ENCODE measurements at places on chromosomes 3 and 15. TPM values are rescaled to one million over a fixed set of nuclear protein-coding genes. Genes with fewer than 3 reads are reported as not detected.

Gene ISLR
- 0.25 TPM for polyA plus RNA-seq

Gene CD80
- polyA plus RNA-seq = not detected

Gene KCNMB2
- not detected for polyA plus RNA-seq

Gene UCN2
- polyA plus RNA-seq = 15.6 TPM

Gene SAMMSON
- polyA plus RNA-seq = not detected

Gene GABRB3
- 78.3 TPM for polyA plus RNA-seq

Gene PPM1L
- 0.27 TPM for polyA plus RNA-seq

Gene KBTBD13
- polyA plus RNA-seq = not detected

Gene LMAN1L
- not detected for polyA plus RNA-seq

Gene P3H2
- polyA plus RNA-seq = 48.5 TPM

GRCh38 chr15:88896333-88897033 is 1.1 kb upstream of the HAPLN3 start:
- no peak for DNase-seq

DNA sequence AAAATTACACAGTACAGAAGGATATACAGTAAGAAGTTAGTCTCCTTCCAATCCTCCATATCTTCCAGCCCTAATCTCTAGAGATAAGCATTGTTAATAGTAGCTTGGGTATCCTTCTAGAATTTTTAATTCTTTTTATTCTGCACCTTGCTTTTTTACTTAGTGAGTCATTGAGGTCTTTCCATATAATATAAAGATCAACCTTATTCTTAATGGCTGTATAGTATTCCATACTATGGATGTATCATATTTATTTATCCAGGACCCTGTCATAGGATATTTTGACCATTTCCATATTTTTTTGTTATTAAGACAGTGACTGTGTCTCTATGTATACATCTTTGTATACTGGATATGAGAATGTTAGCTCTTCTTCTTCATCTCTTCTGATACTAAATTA is 36.3 kb upstream of the SKOR1 start:
- no peak for DNase-seq

GRCh38 chr3:189698811-189699210 is 67.6 kb downstream of the TP63 start:
- DNase-seq = no peak

DNA sequence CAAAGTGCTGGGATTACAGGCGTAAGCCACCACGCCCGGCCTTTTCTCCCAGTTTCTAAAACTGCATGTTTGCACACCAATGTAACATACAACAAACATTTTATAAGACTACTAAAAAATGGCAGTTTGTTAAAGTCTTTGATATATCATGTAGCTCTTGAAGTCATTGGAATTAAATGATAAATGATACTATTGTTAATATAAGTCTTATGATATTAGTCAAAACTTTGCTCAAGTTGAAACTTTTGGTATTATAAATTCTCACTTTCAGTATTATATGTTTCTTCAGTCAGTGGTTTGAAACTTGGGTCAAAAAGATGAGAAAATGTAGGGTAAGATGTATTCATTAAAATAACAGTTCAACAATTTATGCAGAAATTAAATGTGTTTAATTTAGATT is 117.6 kb upstream of the TBL1XR1 start:
- DNase-seq = no peak

GRCh38 chr3:101890716-101891115 is 41.4 kb downstream of the NFKBIZ start:
- no peak for DNase-seq

DNA sequence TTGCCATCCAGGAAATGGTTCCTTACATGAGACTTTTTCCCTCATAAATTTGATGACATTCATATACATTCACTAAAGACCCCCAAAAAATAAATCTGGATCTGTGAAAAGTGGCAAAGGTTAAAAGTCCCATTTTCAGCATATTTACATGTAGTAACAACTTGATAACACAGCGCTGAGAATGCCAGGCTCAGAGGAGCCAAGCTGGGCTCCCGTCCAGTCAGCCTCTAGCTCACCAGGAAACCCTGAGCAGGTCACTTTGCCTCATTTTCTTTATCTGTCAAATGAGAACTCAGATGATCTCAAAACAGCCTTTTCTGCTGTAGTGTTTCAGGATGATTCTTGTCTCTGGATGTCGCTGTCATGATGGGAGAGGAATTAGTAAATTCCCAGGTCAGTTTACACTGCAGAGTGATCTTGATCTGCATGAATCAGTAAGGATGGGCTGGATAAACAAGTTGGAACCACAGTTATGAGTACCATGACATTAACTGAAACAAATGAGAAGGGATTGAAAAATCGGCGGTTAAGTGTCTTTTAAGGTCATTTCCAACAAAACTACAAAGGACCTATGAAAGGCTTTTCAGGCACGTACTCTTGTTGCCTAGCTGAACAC is 82.8 kb downstream of the PPARG start:
- DNase-seq = no peak

DNA sequence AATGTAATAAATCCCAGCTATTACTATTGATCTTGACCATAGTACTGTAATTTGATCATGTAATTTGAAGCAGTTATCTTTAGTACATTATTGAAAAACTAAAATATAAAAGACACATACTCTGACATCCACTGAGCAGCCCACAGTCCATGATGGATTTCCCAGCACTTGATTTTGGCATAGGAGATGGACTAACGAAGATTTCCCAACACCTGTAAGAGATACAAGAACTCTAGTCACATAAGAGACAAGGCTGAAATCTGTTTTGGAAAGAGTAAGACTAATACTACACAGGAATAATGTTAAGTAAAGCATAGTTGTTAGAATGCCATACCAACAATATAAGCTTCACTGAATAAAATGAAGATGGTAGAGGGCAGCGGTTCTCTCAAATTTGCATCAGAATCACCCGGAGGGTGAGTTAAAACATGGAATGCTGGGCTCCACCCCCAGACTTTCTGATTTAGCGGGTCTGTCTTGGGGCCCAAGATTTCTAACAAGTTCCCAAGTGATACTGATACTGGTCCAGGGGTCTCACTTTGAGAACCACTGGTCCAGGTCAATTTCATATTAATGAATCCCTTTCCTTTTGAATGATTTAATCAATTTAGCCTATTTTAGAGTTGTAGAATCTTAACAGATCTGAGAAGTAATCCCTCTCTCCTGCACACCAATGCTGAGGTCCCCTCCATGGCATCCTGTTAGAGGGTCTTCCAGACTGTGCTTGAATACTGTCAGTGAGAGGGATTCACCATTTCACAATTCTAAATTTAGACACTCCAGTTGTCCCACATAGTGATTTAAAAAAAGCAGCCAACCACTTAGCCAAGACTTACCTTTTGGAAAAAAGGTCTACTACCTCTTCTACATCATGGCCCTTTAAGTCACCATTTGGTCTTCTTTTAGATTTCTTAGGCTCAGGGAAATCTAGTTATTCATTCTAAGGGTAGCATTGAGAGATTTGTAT is 11.5 kb downstream of the RABL3 start:
- no peak for DNase-seq

GRCh38 chr15:86743283-86743903 is 663.7 kb downstream of the AGBL1 start:
- DNase-seq = peak; percentile 10

DNA sequence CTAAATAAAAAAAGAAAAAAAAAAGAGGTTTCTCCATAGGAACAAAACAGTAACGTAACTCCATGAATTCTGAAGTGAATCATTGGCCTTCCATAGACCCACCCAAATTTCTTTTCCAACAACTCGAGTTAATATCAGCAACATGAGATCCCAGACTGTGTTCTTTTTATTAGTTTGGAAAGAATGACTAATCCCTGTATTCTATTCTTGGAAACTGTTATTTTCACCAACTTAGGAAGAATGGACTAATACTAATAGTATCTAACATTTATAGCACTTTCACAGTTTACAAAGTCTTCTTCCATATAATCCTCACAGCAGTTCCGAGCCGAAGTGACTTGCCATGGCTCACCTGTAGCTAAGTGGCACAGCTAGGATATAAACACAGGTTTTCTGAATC is 72.7 kb upstream of the SLC4A7 start:
- no peak for DNase-seq

- no peak for DNase-seq
Observed at GRCh38 chr3:98457543-98457942, 5.5 kb upstream of the OR5K1 start.

DNA sequence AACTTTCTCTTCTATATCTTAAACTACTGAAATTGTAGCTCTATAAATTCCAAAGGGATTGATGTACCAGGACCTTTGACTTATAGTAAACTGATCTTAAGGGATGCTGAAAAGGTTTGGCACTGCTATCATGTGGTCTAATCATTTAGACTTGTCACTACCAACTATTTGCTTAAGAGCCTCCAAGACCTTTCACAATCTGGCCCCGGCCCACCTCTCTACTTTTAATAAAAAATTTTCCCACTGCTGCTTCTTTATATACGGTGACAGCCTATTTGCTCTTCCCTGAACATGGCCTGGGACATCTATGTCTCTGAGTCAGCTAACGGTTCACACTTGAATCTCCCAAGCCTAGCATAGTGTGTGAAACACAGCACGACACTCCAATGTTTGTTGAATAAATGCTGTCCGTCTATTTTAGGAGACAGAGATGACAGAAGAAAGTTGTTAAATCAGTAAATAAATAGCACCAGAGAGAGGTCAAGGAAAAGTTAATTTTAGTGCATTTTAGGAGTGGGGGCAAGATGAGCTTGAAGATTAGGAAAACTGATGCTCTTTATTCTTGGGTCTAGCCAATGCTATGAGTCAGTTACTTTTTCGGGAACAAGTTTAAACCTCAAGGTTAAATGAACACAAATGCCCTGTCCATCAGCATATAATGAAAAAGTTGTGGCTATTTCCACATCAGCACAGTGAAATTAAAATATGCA is 212.9 kb downstream of the TIGIT start:
- DNase-seq = no peak

GRCh38 chr15:99956022-99956775 is 223.0 kb upstream of the LYSMD4 start:
- DNase-seq = no peak

DNA sequence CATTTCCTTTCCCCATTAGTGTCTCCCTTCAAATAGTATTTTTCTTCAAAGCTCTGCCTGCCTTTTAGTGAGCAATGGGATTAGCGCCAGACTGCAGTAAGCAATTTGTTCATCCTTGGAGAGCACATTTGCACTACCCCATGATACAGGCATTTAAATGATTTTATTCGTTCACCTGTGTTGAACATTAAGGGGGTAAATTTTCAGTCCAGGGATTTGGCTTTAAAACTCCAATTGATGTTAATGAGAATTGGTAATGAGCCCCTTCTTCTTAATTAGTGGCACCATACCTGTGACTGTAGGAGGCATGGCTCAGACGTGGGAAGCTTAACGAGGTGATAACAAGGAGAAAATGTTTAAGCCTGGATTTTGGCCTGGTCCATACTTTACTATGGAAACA is 161.4 kb upstream of the NANOGP8 start:
- no peak for DNase-seq

DNA sequence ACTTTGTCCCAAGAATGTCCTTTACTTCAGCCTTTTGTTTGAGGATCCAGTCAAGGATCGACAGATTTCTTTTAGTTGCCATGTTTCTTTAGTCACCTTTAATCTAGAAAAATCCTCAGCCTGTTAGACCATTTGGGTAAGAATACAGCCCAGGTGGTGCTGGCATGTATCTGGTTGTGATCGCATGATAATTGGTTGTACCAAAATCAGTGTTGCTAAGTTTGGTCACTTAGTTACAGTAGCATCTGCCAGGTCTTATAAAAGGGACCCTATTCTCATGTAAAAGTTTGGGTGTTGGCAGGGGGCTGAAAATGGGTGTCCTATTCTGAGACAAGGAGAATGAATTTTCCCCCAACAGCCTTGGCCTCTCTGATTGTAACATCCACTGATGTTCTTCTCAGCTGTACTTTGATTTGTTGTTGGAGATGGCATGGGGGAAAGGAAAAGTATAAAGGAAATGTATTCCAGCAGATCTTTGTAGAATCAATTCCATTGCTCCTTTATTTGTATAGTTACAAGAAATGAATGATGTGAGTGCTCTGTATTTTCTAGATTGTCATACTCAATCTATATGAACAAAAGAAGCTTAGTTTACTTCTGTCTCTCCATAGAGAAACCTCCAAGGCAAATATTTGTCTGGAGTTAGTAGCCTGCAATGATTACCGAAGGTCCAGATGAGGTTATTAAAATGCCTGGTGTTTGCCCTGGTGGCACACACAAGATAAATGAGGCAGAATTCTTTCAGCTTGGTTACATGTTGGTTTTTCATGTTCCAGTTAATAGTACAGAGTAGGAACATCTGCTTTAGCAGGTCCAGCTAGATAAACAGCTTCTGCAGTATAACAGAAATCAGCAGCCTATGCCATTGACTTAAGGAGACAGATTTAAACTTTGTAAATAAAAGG is 65.7 kb downstream of the CMTM8 start:
- DNase-seq = no peak

DNA sequence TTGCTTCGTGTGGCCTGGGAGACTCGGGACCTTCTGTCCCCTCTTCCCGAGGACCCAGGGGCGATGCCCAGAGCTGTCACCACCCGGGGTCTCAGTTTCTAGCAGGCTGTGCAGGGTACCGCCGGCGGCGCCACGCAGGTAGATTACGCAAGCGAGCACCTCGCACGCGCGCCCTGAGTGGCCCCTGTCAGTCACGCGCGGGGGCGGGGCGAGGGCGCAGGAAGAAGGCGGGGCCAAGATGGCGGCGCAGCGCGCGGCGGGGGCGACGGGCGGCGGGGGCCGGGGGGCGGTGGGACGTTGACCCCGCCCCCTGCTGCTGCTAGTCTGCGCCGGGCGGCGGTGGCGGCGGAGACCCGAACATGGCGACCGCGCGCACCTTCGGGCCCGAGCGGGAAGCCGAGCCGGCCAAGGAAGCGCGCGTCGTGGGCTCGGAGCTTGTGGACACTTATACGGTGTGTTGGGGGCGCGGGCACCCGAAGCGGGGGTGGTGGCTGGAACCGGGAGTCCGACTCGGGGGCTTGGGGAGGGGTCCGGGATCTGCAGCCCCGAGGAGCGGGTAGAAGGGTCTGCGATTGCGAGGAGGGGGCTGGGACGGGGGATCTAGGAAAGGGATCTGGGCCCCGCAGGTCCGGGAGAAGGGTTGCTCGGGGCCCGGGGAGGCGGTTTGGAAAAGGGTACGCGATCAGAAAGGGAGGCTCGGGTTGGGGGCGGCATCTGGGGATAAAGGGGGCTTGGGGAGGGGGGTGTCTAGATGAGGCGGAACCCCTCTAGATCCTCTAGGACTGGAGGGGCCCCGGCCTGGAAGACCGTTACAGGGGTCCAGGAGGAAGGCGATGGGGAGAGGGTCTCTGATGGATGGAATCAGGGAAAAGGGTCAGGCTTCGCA is at the start of gene NISCH:
Gene NISCH (plus strand): TSS at position 322 of the 886 bp plus-strand sequence. CDS start 38 bp downstream, at position 360.
- DNase-seq = peak; percentile 60

- DNase-seq = no peak
Observed at GRCh38 chr15:101031213-101031612, 112.1 kb downstream of the LRRK1 start.

- DNase-seq = no peak
Observed at GRCh38 chr3:60000311-60001105, 950.7 kb upstream of the CFAP20DC start.

DNA sequence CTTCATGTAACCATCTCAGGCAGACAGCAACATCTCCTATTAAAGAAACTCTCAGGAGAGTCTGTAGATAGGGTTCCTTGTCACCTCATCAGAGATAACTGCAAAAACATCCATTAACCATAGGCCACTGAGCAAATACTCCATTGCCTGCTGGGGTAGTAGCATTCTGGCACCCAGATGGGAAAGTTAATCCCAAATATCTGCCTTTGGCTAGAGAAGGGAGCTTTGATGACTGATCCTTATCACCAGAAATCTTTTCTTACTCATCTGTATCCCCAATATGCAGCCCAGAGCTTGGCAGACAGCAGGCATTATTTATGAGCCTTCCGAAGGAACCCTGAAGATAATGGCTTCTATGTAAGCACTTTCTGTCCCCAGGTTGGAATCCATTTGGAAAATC is 173.1 kb downstream of the MFSD1 start:
- DNase-seq = no peak

Data from A549 (cell line).